ENCODE measurements at places on chromosomes 2 and 18.

GRCh38 chr2:225479386-225479785 lies 79.9 kb downstream of the NYAP2 start:
- no peak for DNase-seq

DNA sequence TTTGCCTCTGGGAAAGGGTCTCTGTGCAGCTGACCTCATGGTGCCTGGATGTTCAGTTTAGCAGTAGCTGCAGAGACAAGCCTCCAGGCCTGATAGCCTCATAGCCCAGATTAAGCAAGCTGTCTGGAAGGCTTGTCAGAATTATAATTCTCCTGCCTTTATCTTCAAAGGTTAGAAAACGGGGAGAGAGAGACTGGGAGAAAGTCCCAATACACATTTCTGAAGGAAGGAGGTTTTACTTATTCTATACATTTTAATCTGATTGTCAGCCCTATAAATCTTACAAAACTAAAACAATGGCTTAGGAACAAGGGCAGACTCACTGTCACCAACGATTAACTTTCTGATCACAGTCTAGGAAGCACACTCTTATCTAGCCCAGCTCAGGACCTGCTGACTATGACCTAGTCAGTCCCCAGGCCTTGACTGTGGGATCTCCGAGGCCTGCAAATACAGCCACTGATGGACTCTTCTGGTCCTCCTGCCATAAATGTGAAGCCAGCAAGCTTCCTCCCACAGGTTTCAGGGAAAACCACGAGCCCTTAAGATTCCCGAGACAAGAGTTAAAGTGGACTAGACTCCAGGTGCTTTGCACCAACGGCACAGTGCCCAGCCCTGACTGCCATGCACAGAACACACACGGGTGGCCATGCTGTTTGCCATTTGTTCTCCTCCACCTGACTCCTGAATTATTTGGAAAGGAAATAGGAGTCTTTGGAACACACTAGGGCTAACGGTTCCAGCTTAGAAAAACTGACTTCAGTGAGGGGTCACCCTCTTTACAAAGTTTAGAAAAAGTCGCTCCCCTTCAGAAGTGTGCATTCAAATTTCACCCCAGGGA lies 111.4 kb upstream of the SMAD7 start:
- no peak for DNase-seq

GRCh38 chr2:227846831-227847230 lies 24.6 kb upstream of the DAW1 start:
- DNase-seq = no peak

GRCh38 chr2:10243926-10244270 lies 58.8 kb upstream of the HPCAL1 start:
- DNase-seq = no peak

GRCh38 chr18:49655266-49656072 lies 93.6 kb downstream of the LIPG start:
- DNase-seq = no peak

- DNase-seq = no peak
Measured at GRCh38 chr2:184654945-184655344, 56.6 kb downstream of the ZNF804A start.

DNA sequence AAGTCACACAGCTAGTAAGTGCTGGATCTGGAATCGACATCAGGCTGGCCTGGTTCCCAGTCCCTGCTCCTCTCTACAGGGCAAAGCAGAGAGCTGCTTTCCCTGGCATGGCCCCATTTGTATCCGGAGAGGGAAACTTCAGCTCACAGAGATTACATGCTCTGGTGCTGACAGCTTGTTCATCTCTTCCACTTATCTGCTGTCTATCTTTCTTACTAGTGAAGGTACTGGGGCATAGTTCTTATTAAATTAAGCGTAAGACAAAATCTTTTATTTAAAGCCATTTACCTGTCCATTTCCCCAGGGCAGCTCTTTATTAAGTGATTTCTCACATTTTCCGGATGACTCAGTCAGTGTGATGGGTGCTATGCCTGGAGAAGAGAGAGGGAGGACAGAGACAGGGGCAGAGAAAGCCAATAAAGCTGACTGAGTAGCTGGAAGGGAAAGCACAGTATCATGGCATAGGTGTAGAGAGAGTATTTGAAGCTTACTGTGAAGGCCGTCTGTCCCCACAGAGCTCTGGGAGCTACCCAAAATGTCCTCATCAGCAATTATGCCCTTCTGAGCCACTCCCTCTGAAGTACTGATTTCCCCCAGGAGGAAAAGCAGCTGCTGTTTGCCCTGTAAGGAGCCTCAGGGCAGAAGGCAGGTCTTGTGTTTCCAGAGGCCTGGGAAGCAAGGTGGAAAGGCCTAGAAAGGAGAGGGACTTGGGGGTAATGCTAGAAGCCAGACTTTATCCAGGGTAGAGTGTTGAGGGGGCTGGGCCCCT lies 44.1 kb upstream of the EPAS1 start:
- no peak for DNase-seq

DNA sequence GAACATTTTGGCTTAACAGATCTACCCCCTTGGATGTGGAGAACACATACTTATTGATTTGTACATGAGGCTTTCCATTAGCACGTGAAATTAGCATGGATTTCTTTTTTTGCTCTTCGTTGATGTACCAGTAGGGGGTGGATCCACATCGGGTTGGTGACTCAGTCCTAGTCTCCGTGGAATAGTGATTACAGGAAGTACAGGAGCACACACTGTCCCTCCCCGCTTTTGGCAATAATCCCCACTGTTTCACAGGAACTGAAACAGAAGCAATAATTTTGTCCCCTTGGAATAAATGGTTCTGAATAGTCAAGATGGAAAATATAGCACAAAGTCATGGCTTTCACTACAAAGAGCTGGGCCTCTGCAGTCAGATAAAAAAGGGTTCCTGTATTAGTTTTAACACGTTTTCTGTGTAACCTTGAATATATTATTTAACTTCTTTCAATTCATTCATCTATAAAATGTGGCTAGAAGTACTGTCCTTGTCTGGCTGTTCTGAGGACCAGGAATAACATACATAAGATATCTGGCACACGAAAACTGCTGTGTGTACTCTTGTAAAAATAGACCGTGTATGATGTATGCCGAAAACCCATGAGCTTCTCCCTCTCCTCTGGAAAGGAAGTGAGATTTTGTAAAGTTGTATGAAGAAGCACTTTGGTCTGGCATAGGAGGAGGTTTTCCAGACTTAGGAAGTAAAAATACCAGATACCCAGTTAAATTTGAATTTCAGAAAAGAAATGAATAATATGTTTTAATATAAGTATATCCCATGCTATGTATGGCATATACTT lies 229.2 kb downstream of the GALR1 start:
- DNase-seq = no peak

DNA sequence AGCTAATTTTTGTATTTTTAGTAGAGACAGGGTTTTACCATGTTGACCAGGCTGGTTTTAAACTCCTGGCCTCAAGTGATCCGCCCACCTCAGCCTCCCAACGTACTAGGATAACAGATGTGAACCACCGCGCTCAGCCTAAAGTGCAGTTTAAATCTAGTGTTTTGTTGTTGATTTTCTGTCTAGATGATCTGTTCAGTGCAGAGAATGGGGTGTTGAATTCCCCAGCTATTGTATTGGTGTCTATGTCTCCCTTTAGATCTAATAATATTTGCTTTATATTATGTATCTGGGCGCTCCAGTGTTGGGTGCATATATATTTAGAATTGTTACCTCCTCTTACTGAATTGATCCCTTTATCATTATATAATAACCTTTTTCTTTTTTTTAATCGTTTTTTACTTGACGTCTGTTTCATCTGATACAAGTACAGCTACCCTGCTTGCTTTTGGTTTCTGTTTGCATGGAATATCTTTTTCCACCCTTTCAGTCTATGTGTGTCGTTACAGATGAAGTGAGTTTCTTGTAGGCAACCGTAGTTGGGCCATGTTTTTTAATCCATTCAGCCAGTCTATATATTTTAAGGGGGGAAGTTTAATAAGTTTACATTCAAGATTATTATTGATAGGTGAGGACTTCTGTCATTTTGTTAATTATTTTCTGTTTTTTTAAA lies 34.3 kb downstream of the GALM start:
- DNase-seq = no peak

- DNase-seq = no peak
Measured at GRCh38 chr18:49339146-49339545, 121.3 kb downstream of the DYM start.
